Midbrain (tissue), 1 donor: ENCODE measurements at places on chromosomes 7 and 10.

- DNase-seq, result no peak
These were observed at the start of gene MCMBP for GRCh38 chr10:119872610-119872859. Gene MCMBP, minus strand, starts transcription at chr10:119872843. Its CDS starts 259 bp downstream, at chr10:119872584.

- no peak for DNase-seq
These were observed 7.1 kb downstream of the ERV3-1 start for GRCh38 chr7:64999165-65000004.

DNA sequence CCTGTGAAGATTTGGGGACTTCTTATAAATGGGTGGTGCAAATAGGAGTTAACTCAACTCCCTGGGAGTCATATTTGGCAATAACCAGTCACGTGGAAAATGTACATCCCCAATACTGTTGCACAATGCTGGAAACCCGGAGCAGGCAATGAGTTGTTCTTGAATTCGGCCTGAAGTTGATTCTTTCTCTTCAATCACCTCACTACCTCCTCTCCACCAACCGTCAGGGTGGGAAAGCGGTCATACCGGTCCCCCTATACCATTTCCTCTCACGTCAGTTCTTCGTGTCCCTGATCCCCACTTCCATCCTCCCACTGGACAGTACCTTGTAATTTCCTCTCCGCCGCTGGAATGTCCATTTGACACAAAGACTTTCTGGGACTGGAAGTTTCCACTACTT lies 2.8 kb downstream of the GIMAP5 start:
- DNase-seq, result no peak

- DNase-seq, result no peak
These were observed 5.3 kb downstream of the PTF1A start for GRCh38 chr10:23197416-23197861.

GRCh38 chr7:14818871-14819270 lies 83.7 kb downstream of the DGKB start:
- no peak for DNase-seq

DNA sequence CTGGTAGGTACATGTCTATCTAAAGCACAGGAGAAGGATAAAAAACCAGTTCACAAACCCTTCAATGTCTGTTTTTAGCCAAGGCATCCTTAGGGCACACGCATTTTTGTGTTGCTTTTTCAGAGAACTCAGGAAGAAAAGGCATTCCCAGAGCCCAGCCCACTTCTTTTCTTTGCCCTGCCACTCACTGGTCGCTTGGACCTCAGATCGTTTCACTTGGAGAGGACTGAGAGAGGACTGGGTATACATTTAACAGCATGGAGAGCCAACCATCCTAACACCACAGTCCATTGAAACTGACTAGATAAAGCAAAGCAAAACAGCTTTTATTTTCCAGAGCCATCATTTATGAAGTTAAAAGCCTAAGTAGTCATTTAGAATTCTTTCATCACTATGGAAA lies 194.2 kb downstream of the CAMK1D start:
- no peak for DNase-seq

- no peak for DNase-seq
These were observed 112.2 kb downstream of the MYL10 start for GRCh38 chr7:101516851-101517250.

GRCh38 chr10:113752553-113752952 lies 1.1 kb downstream of the PLEKHS1 start:
- DNase-seq, result no peak

DNA sequence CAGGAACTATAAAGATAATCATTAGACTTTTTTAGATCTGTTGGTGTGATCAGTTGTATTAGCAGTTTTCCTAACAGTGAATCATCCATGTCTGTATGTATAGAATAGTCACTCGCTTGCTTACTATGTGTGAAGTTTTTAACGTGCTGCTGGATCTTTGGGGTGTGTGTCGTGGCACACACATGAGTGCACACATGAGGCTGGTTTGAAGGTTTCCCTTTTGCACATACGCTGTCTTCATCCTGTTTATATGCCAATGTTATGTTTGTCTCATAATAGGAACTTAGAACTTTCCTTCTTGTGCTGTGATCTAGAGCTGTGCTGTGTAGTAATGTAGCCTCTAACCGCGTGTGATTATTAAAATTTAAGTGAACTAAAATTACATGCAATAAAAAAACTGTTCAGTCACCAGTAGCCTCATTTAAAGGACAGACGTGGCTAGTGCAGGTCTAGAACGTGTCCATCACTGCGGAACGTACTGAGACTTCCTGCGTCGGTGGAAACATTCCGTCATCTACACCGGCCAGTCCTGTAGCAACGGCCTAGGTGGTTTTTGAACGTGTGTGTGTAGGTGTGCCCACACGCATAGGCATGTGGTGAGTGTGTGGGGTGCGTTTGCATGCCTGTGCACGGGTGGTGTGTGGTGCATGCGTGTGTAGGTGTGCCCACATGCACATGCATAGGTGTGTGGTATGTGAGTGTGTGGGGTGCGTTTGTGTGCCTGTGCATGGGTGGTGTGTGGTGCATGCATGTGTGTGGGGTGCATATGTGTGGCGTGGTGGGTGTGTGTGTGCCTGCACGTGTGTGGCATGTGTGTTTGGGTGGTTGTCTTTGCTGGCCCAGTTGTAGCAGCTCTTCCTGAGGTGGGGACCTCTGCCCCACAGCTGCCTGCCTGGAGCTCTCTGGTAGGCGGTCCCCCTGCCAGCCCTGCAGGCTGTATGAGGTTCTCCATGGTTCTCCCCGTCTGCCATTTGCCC lies 56.6 kb downstream of the INPP5A start:
- no peak for DNase-seq

GRCh38 chr7:20241194-20241910 lies 24.2 kb upstream of the MACC1 start:
- DNase-seq, result no peak

DNA sequence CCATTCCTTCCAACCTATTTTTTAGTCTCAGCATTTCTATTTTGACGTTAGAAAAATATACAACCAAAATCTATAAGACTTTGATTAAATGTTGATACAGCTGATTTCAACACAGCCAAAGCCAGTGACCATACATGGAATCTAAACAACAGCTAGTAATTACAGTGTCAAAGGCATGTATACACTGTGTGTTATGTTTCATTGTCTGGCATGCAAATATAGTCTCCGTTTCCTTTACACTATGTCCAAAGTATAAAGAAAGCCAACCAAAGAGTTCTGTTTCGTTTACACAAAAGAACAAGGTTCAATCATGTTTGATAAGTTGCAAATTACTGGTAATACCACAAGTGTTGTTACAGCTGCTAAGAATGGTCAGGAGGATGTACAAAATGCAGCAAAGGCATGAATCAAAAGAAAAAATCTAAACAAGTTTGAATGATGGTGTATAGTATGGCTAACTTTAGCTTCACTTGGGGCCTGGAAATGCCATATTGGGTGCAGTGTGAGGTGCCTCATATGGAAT lies 268.3 kb upstream of the FERD3L start:
- DNase-seq, result no peak

DNA sequence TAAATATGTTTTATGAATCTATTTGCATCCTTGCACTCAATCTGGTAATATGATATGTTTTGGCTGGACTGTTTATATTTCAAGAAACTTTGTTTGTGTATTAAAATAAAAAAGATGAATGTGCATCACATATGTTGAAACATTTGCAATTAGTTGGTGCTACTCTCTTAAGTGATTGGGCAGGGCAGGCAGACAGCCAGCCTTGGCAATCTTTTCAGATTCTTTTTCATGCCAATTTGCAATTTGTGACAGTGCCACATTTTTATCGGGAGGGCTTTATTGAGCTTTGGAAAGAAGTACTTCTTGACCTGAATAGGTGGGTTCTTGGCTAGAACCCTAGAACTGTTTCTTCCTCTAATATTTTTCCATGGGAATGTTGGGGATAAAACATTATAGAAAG lies 152.2 kb downstream of the NXPH1 start:
- DNase-seq, result no peak

DNA sequence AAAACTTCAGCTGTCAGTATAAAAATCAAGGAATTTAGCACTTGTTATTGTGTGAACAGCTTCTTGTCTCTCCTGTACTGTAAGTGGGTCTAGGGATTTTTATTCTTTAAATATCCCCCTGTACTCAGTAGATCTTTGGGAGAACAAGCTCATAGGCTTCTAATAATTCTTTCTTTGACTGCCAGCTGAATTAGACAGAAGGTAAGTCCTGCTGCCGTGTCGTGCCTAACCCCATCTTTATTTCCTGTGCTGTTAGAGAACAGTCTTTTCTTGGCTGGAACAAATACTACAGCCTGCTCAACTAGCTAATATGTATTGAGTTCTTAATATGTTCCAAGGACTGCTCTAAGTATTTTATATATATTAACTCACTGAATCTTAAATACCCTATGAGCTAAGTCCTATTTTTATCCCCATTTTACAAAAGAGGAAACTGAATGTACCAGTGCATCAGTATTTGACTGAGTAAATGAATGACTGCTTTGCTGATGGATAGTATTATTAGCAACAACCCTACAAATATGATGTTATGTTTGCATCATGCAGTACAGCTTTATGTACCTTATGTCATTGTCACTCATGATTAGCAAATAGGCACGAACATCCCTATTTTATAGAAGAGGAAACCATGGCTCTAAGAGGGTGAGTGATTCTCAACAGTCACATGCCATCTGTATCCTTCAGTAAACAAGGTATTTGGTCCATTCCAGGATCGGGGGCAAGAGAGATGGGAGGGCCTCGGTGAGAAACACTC lies 5.5 kb upstream of the DUSP5 start:
- no peak for DNase-seq
